B cell (primary cell): ENCODE measurements at places on chromosomes 5 and 9.

DNA sequence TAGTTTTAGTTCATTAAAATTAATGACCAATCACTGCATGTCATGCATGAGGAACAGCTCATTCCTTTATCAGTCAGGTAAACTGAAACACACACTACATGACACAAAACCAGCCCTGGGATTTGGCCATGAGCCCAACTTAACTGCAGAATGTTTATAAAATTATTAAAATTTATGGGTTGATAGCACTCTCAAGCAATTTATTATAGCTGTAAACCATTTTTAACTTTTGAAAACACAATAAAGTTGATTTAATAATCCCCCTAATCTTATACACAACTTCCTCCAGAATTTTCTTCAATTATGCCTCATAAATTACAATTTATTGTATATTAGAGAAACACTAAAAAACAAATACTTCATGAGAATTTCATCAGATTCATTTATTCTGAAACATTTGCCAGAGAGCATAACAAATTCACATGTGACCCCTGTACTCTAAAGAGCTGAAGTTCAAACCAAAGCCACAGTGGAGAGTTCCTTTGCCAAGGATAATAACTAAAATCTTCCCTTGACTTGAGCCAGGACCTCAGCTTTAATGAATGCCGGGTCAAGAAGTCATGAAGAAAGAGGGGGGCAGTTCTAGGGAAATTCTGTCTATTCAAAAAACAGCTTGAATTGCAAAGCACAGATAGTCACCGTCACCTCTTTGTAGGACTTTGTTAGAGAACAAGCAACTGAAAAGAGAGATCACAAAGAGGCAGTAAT, 763.7 kb upstream of the GRAMD2B start:
- no peak for DNase-seq

- no peak for DNase-seq
Measured at GRCh38 chr5:96758621-96759020, 49.1 kb downstream of the ERAP1 start.

DNA sequence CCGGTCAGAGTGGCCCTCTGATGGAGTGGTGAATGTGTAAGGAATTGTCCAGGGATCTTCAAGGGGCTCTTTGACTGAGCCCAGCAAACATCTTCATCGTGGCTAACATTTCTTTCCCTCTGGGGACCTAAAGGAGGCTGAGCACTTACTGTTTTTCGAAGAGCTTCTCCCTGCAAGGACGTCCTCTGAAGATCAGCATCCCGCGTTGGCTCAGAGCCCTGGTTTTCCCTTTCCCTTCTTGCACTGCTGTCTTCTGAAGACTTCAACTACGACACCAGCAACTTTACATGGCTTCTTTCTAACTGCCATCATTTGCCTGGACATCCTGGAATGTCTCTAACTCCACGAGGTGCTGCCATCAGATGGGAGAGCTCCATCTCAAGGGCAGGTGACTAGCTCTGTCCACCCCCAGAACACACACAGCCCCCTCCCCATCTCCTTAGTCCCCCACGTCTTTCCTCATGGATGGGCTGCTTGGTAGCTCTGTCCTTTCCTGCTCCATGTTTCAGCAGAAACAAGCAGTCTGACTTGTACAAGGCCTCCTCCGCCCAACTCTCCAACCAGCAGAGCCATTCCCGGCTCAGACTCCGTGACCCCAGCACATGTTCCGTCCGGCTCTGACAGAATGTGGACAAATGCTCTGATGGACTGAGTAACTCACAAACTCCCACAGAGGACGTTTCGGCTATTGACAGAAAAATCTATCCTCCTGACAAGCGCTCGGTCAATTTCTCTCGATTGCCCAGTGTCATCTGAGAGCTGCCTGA, 17.1 kb downstream of the SHB start:
- no peak for DNase-seq

GRCh38 chr9:99027443-99027842, 77.5 kb upstream of the TGFBR1 start:
- DNase-seq = no peak

- DNase-seq = no peak
Measured at GRCh38 chr9:128999581-129000206, 28.4 kb downstream of the SH3GLB2 start.

DNA sequence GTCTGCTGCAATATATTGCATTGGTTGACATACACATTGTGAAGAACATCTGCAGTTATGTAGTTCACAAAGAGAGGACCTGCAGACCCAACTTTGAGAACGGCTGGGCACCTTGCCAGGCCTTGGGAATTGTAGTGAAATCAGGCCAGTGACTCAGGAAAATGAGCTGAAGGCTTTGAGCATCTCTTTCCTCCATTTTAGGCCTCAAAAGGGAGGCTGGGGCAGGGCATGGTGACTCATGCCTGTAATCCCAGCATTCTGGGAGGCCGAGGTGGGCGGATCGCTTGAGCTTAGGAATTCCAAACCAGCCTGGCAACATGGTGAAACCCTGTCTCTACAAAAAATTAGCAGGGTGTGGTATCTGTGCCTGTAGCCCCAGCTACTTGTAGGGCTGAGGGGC, 1.4 kb upstream of the IPPK start:
- no peak for DNase-seq

DNA sequence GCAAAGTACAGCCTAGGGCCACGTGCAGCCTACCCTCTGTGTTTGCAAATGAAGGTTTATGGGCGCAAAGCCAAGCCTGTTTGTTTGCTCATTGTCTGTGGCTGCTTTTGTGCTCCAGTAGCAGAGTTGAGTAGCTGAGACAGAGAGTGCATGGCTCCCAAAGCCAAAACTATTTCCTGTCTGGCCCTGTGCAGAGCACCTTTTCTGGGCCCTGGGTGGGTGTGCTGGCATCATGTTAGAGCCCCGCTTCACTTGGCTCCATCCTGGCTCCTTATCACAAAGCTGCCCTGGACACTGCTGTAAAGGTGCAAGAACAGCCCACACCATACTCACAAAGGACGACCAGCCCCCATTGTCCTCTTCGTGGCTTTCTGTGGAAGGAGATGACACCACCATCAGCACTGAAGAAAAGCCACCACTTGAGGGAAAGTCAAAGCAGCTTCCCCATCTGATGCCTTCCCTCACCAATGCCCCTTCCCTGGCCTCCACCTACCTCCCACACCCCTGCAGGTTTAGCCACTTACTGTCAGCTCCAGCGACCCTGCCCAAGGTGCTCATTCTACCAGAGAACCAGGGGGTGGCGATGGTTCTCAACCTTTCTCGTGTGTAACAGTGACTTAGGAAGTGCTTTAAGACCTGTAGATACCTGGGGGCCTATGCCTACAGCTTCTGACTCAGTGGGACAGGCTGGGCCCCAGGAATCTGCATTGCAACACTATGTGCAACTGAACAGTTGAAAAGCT, 23.4 kb downstream of the LCP2 start:
- peak; percentile 38 for DNase-seq

- no peak for DNase-seq
Measured at GRCh38 chr9:10701906-10702305, 89.1 kb upstream of the PTPRD start.

- no peak for DNase-seq
Measured at GRCh38 chr5:142939884-142940283, 169.7 kb downstream of the ARHGAP26 start.

DNA sequence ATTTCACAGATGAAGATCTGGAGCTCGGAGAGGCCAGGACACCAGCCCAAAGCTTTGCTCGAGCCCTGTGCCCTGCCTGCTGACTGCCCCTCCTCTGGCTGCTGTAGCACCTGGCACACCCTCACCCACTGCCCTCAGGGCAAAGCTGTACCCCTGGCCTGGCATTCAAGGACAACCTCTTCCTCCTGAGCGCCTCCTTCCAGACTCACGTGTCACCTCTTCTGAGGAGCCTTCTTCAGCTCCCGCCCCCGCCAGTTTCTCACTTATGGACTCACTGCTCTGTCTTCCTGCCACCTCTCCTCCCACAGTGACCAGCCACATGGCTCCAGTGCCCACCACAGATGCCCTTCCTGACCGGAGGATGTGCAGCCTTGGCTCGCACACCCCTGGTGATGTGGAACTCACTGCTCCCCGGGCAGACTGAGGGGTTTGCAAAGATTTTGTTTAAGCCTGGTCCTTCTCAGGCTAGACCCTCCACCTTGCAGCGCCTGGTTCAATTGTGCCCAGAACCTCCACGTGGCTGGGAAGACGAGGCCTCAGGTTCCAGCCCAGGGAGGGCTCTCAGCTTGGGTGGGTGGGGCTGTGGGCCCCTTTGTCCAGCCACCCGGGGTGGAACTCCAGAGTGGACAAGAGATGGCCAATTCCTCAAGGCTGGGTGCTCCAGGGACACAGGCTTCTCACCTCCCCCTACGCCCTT, 46.6 kb upstream of the PHYKPL start:
- DNase-seq = no peak

GRCh38 chr5:53253421-53253871, 143.9 kb upstream of the MOCS2 start:
- no peak for DNase-seq

GRCh38 chr9:128587453-128587852, 35.1 kb downstream of the SPTAN1 start:
- no peak for DNase-seq

GRCh38 chr5:159419576-159419975, 89.3 kb upstream of the IL12B start:
- no peak for DNase-seq

GRCh38 chr9:122164286-122164685, 4.6 kb downstream of the MORN5 start:
- no peak for DNase-seq

GRCh38 chr5:31343946-31344345, 150.5 kb downstream of the CDH6 start:
- no peak for DNase-seq

DNA sequence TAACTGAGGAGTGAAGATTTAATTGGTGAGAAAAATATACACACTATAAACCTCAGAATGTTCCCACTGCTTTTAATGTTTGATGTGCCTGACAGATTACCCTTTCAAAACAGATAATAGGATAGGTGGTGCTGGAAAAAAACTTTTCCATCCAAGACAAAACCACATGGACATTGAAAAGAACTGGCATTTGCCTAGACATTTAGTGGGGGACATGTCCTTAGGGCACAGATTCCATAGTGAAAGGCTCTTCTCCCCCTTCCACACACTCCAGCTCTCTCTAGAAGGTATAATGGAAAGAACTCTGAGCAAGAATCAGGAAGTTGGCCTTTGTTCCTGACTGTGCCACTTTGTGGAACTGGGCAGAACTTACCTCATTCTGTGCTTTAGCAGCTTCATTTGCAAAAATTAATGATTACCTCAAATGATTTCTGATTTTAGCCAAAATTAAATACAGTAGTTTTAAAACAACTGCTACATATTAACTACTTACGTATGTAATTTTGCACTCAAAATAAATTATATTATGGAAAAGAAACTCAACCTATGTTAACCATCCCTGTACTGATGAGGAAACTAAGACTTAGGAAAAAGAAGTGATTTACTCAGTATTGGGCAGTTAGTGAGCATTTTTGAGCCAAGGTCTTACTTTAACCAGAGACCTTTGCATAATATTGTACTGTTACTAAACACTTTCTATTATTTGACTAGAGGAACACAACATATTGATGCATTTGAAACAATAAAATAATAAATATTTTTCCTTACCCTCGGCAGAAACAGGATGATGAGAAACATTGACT, 43.3 kb downstream of the TMC1 start:
- DNase-seq = no peak

DNA sequence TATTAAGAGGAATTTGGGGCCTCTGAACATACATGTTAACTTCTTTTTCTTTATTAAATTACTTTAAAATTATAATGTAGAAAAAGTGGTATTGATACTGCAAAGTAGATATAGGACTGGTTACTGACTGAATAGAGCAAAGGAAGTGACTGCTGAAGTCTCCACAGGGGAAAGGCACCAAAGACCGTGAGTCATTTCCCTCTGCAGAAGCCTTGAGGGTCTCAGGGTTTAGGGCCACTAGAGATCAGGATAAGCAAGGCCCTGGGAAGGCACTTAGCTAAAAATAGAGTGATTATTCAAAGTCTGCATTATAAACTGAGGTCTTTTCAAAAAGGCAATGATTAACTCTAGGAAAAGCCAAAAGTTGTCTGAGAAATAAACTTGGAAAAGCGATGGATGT, 44.7 kb upstream of the ITGA1 start:
- no peak for DNase-seq

GRCh38 chr9:137077010-137077747, at the start of gene UAP1L1:
UAP1L1 (plus strand) TSS chr9:137077517; CDS start chr9:137077533, 16 bp downstream.
- peak; percentile 85 for DNase-seq

DNA sequence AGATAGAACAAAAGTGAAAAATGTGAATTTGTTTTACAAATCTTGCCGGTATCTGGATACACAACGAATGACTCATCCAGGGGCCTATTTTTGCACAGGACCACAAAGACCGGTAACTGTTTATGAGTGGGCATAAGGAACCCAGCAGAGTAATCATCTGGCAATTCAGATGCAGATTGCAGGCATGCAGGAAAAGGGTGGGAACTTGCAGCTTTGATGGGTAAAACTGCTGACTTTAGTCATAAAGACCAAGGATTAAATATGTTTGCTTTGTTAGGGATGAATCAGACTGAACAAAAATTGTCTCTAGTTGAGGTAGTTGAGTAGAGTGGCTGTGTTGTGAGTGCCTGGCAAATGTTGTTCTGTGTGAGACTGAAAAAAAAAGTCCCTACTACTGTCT, 309.6 kb upstream of the CCNH start:
- DNase-seq = no peak

DNA sequence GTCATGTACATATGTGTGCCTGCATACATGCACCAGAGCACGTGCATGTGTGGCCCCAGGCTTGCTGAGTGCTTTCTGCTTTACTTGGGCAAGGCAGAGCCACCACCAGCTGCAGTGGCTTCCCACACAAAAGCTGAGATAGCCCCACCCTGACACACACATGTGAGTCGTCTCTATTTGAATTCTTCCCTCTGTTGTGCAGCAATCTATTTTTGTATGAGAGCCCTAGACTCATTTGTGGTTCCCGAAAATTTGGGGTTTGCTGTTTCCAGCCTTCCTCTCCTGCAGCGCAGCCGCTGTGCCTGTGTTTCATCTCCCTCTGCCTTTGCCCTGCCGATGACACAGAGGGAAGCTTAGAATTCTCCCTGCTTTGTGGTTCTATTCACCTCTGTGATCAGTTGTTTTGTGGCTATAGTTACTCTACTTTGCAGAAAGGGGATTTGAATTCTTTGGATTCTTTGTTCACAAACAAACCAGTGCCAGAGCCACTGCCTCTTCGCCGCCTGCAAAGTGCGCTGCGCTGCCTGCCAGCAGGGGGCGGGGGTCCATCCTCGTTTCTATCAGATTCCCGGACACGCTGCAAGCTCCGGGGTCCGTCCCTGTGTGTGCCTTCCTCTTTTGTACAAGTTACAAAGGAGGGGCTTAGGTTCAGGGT, 95.8 kb upstream of the DAP start:
- peak; percentile 39 for DNase-seq

- no peak for DNase-seq
Measured at GRCh38 chr5:62326702-62327101, 20.7 kb downstream of the KIF2A start.

GRCh38 chr5:149452007-149452664, 73.0 kb upstream of the IL17B start:
- DNase-seq = no peak

- no peak for DNase-seq
Measured at GRCh38 chr5:73892806-73893205, 266.8 kb downstream of the ARHGEF28 start.

- DNase-seq = no peak
Measured at GRCh38 chr5:144468571-144468970, 297.9 kb downstream of the KCTD16 start.
